ENCODE measurements at places on chromosomes 5 and 9.

DNA sequence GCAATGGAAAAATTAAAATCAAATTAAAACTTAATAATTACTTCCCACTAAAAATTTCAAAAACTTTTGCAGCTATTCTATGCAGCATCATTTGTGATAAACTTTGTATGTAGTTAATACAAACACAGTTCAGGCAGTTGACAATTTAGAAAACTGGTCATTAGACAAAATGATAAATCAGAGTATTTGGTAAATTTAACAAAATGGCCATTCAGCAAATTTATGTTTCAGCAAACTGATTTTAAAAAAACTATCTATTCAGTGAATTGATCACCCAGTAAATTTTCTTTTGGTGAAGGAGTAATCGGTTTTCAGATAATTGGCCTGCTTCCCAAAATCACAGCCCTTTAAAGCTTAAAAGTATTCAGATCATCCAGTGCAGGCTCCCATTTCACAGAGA, 116.3 kb downstream of the RFX3 start:
- DNase-seq = no peak

GRCh38 chr5:80600943-80601693, 31.0 kb upstream of the ANKRD34B start:
- no peak for DNase-seq

GRCh38 chr5:56693220-56693579, 122.1 kb upstream of the MAP3K1 start:
- DNase-seq = no peak

DNA sequence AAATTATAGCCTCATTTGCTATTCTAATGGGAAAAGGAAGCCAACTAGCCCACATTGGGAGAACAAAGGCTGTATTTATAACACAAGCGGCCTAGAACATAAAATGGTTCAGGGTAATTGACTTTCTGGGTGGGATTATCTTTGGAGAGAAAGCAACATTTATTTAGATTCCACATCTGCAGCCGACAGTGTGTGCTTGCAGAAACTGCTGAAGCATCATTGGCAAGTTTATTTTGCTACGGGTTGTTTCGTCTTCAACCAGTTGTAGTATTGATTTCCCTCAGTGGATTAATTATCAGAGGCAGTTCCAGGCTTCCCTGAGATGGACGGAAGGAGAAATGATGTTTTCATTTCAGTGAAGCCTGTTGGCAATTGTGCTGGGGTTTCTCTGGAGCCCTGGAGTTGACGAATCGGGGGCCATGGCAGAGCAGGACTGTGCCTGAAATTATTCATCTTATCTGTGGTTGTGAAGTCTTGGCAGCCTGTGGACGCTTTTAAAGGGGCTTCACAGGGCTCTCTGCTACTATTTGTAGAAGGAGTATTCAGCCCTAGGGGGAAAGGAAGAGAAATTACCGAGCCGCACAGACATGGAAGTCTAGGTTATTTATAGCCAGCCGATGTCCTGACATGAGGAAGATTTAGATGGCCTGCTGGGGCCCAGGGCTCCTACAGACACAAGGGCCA, 290.6 kb upstream of the IRX4 start:
- no peak for DNase-seq

DNA sequence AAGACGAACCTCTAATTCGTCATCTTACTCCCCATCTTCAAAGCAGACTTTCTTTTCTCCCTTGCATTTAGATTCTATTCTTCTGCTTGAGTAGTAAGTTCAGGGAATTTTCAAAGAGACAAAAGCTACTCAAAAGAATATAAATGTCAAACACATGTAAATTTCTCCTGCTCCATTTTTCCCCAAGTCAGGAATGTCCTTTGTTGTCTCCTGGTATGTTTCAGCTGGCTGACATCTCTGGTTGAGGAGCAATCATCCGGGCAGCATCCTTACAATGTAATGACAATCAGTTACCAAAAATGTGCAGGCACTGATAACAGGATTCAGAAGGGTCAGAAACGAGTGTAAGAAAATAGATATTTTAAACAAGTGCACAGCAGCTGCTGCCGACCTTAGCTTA, 47.6 kb upstream of the PPP1R2B start:
- DNase-seq = no peak

- DNase-seq = no peak
These were observed 114.4 kb downstream of the GADD45G start for GRCh38 chr9:89719202-89719601.

GRCh38 chr9:86122311-86122710, 23.0 kb upstream of the GOLM1 start:
- DNase-seq = no peak

- DNase-seq = no peak
These were observed 16.0 kb upstream of the TEX48 start for GRCh38 chr9:114697951-114698351.

- no peak for DNase-seq
These were observed 2.1 kb downstream of the TLN1 start for GRCh38 chr9:35729700-35730485.

- DNase-seq = no peak
These were observed 18.7 kb downstream of the ADAMTS13 start for GRCh38 chr9:133440874-133441273.

GRCh38 chr5:36365896-36366295, 64.2 kb upstream of the RANBP3L start:
- no peak for DNase-seq

DNA sequence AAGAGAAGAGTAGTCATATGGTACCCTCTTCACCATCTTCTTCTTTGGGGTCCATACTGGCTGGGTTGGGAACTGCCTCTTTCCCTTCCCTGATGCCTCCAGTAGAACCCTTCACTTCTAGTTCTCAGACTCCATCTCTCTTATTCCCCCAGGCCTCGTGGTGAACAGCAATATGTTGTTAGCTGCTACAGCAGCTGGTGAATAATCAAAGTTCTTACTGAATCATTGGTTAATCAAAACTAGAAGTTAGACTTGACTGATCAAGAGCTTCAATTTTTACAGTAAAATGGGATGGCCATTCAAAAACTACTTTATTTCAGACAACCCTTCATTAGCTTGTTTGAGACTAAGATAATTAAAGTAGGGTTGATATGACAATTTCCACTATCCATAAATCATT, 190.9 kb upstream of the GNA14 start:
- DNase-seq = no peak

DNA sequence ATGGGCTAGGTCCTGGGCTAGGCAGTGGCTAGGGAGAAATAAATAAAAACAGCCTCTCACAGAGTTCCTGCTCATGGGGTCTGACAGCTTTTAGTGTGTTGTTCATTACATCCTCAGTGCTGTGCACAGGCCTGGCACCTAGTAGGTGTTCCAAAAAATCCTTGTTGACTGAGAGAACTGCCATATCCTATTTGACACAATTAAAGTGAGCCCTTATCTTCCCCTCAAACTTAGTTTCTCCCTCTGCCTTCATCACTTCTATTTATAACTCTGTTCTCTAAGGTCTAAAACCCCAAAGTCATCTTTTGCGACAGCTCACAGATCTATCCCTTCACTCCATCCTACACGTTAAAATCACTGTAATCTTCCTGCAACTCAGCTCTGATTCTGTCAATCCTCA, 549.1 kb upstream of the DAP start:
- no peak for DNase-seq

DNA sequence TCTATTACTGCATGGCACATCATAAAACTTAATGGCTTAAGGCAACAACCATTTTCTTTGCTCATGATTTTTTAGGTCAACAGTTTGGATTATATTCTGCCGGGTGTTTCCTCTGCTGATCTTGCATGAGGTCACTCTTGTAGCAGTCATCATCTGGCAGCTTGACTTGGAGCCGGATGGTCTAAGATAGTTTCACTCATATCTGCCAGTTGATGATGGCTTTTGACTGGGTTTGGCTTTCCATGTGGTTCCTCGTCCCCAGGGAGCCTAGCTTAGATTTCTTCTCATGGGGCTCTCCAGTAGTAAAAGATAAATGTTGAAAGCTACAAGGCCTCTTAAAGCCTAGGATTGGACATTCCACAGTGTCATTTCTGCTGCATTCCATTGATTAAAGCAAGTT, 27.4 kb downstream of the LNPEP start:
- no peak for DNase-seq

DNA sequence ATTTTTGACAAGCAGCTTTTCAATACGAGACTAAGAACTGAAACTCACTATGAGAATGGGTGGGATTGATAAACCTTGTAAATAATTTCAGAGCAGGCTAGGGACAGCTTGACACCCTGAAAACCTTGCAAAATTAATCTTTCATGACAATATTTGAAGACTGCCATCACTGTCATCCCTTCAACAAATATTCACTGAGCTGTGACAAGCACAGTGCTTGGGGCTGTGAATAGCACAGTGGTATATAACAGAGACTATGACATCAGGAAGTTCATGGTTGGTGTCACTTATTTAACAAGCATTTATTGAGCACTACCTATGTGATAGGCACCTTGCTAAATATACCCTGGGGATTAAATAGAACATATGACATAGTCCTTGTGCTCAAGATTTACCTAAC, 741.0 kb upstream of the RIOK2 start:
- no peak for DNase-seq

DNA sequence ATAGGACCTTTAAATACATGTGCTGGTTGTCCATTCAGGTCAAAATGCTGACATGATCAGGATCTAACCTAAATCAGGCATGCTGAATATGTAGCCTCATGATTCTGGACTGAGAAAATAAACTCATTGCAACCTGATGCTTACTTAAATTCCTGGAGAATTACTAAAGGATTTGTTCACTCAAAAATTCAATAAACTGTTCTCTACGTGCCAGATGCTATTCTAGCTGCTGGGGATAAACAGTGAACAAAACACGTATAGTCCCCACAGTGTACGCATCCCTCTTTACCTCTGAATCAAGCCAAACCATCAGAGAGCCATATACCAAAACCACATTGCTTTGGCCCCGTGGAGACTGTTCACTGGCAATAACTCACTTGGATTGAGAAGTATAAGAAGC, 6.1 kb downstream of the SCAI start:
- no peak for DNase-seq

DNA sequence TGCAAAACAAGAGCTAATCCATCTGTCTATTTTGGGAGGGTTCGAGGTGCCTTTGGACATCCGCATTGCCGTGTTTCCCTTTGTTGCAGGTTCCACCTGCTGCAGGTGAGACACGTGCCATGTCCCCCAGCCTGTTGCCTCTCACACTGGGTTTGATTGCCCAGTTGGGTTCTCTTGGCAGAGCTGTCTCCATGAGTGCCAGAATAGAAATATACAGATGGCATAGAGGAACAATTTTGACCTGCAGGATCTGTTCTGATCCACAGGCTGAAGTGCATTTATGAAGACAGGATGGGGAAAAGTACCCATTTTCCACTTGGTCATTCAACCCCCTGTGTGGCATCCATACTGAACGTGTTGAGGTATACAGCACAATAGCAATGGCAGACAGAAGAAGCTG, 178.1 kb downstream of the SGCD start:
- DNase-seq = no peak

- no peak for DNase-seq
These were observed 54.4 kb upstream of the CKS2 start for GRCh38 chr9:89256642-89257041.

- DNase-seq = no peak
These were observed 466.1 kb downstream of the PTPRD start for GRCh38 chr9:10146517-10147331.

DNA sequence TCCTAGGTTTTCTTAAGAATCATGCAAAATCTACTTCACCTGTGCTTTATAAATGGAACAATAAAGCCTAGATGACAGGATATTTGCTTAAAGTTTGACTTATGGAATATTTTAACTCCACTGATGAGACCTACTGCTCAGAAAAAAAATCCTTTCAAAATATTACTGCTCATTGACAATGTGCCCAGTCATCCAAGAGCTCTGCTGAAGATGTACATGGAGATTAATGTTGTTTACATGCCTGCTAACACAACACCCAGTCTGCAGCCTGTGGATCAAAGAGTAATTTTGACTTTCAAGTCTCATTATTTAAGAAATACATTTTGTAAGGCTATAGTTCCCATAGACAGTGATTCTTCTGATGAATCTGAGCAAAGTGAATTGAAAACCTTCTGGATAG, 889.6 kb downstream of the CDH18 start:
- no peak for DNase-seq

- DNase-seq = no peak
These were observed 70.4 kb downstream of the ARHGAP26 start for GRCh38 chr5:142840575-142840974.

DNA sequence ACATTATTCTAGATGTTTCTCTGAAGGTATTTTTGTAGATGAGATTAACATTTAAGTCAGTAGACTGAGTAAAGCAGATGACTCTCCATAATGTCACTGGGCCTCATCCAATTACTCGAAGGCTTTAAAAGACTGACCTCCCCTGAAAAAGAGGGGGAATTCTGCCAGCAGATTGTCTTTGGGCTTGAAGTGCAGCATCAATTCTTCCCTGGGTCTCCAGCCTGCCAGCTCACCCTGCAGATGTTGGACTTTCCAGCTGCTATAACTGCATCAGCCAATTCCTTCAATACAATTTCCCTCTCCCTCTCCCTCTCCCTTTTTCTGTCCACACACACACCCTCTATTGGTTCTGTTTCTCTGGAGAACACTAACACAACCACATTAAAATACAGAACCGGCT, 472.8 kb downstream of the SPOCK1 start:
- no peak for DNase-seq

DNA sequence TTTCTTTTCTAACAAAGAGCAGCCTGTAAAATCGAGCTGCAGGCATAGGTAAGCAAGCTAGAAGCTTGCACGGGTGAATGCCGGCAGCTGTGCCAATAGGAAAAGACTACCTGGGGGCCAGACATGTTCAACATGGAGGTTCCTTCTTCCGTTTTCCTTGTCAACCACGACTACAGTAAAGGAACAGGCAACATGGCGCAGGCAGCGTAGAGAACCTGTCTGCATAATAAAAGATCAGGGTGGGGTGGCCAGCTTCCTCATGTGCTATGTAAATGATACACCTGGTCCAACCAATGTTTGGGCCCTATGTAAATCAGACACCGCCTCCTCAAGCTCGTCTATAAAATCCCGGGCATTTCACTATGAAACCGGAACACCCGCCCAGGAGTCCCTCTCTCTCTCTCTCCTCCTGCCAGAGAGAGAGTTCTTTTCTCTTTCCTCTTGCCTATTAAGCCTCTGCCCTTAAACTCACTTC, 103.8 kb upstream of the LIFR start:
- DNase-seq = no peak

- no peak for DNase-seq
These were observed 39.0 kb downstream of the FAM240B start for GRCh38 chr9:38680837-38681445.

DNA sequence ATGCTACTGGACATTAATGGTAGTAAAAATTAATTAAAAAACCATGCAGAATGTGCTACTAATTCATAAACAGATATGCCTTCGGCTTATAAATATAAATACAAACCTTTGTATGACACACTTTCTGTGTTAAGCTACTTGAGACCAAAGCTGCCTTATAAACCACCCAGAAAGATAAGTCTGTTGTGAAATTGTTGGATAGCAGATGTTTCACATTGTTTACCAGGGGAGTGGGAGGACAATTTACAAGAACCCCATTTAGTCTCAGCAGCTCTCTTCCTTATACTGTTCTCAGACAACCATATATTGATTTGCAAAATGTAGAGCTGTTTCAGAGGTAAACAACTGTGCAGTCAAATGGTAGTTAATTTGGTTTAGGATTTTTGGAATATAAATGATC, 524.4 kb downstream of the PRR16 start:
- no peak for DNase-seq
